ENCODE measurements at places on chromosomes 2 and 18.
A peak's percentile ranks its signal among the peaks of the same experiment; 100 is the strongest.

DNA sequence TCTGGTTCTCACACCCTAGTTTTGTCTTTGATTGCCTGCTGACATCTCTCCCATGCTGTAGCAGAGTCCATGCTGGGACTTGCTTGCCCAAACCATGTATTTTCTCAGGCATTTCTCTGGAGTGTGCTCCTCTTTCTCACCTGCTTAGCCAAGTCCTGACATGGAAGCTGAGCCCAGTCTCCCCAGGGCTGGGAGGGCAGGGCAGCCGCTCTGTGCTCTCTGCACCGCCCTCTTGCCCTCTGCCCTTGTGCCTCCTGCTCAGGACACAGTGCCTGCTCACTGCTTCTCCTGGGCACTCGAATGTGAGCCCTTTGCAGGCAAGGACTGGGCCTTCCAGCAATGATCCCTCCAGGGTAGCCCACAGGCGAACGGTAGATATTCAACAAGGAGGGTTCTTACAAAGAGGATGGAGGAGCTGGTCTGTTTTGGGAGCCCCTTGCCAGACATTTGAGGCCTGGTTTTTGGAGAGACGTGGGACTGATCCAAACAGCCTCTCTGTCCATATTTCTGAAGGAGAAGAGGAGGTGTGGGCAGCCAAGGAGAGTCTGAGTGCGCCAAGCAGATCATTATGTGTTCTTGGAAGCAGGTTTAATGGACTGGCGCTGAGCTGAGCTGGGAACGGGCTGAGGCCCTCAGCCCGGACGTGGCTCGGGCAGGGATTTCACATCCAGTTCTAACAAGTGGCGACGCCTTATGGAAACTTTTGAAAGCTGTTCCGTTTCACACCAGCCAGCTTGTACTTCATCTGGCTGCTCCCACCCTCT lies 4.0 kb downstream of the SLC14A2 start:
- no peak for DNase-seq

DNA sequence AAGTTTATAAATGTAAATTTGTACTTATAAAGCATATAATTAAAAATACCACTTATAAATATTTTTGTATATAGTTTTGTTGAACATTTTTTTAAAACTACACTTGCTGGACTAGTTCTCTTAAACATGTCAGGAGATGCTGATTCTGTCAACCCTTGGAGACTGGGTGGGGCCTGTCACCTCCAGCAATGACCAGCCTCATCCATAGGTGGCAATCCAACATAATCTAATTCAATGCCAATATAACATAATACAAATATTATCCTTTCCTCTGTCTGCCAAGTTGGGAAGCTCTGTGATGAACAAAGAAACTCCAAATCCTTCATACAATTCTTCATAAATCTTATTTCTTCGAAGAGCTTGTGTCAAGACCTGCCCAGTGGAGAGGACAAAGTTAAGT lies 140.4 kb downstream of the RBMS1 start:
- no peak for DNase-seq

DNA sequence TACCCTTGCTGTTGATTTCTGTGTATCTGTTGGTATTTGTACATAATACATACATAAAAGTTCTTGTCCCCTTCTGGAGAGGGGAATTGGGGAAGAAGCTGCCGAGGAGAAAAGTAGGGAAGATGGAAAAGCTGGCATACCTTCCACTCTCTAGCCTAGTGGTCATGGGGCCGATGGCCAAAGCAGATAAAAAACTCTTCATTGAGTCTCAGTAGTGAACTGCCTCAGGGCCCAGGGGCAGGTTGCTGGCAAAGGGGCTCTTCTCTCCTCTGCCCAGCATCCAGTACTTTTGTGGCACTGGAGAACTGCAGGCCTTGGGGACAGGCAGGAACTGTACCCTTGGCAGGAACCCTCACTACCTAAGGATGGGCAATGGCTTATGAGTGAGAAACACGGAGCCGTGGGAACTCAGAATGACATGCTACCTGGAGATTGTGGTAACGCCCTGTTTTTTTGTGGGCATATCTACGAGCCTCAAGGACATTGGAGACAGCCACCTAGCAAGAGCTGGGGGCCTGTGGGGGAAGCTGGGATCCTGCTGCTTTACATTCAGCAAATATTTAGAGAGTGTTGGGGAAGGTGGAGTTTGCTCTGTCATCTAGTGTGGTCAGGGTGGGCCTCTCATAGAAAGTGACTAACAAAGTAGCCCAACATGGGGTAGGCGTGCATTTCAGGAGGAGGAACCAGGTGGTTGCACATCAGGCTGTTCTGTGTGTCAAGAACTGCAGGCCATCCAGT lies 22.6 kb upstream of the ITGB6 start:
- no peak for DNase-seq

DNA sequence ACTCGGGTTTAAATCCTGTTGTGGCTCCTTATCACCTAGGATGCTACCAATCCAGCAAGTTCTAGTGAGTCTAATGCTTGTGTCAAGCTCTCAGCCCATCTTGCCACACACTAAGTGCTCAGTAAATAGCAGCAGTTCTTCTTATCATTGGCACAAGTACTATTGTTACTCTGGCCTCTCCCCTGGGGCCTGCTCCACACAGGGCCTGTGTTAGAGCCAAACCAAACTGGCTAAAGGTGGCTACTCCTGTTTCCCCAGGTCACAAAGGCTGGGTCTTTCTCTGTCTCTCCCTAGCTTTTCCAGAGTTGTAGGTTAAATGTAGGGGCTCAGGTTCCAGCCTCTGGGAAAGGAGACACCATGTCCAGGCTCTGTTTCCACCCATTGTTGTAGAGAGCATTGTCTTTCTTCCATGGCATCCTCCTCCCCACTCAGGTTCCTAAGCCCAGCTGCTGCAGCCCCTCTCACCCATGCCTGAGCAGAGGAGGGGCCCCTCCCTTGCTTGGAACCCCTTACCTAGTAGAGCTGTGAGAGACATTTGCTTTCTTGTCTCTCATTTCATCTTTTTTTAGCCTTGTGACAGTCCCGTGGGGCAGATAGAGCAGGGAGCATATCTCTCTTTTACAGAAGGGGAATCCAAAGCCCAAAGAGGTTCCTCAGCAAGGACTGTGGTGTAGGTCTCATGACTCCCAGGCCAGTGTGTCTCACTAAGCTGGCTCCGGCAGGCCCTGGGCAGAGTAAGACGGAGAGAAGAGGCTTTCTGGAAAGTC lies 56.4 kb upstream of the OTOF start:
- DNase-seq, result no peak

GRCh38 chr2:15092181-15092580 lies 459.7 kb downstream of the LRATD1 start:
- DNase-seq, result no peak

DNA sequence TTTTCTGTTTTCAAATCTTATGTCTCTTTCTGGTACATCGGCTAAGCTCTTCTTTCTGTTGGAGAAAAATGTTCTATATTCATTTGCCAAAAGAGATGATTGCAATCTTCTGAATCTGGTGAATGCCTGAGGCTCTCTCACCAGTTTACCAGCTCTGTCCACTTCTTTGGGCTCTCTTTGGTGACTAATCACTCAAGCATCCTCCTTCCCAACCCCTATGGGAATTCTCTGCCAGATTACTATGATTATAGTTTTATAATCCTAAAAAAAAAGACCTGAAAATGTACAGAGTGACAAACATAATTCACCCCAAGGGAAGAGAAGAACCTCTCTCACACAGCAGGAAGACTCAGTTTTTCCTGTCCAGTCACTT lies 187.3 kb downstream of the CAMKMT start:
- peak; percentile 79 for DNase-seq

DNA sequence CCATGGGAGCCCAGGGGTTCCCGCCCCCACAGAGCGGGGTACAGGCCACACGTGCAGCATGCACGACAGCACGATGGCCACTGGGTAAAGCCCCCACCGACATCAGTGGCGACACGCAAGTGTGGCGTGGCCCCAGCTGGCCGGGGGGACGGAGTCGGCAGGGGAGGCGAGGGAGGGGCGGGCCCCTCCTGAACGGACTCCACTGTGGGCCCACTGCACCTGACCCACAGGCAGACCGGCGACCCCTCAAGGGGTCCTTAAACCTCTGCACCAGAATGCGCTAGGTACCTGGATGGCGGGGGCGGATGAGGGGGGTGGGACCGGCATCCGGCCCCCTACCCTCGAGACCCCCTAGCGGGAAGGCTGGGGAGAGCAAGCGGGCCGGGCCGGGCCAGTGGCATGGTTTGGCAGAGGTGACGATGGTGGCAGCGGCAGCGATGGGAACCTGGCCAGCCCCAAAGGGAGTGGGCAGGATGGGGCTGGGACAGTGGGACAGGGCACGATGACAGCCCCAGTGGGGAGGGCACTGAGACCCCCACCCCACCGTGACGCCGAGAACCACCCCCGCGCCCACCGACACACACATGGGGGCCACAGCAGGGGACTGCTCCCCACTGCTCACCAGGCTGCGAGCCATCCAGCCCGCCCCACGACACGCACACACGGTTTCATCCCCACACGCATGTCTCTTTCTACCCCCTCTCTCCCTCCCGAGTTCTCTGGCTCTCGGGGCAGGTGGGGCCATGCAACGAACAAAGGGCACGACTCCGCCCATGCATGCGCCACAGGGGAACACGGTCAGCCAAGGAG lies 91.9 kb upstream of the ANKRD30BL start:
- no peak for DNase-seq

DNA sequence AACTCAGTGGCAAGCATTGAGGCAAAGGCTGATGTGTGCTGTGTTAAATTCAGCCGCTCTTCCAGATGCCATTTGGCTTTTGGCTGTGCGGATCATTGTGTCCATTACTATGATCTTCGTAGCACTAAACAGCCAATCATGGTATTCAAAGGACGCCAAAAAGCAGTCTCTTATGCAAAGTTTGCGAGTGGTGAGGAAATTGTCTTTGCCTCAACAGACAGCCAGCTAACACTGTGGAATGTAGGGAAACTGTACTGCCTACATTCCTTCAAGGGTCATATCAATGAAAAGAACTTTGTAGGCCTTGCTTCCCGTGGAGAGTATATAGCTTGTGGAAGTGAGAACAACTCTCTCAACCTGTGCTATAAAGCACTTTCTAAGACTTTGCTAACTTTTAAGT lies 195.5 kb upstream of the RAB12 start:
- DNase-seq, result peak; percentile 11

- DNase-seq, result no peak
Measured at GRCh38 chr18:46161703-46162396, 57.7 kb downstream of the HAUS1 start.

DNA sequence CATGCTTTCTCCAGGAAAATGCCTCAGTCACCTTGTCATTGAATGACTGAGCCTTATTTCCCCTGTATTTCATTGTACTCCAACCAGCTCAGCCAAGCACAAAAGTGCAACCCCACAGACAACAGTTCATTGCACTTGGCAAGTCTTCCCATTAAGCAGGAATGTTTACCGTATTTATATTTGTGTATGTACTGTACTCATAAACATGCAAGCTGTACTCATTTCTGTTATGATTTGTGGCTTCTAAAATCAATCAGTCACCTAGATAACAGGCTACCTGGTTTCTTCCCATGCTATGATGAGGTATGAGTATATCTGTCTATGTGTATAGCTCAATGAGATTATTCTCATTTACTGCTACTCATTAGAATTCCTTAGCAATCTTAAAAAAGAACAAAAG lies 505.5 kb upstream of the FAM98A start:
- DNase-seq, result peak; percentile 8

DNA sequence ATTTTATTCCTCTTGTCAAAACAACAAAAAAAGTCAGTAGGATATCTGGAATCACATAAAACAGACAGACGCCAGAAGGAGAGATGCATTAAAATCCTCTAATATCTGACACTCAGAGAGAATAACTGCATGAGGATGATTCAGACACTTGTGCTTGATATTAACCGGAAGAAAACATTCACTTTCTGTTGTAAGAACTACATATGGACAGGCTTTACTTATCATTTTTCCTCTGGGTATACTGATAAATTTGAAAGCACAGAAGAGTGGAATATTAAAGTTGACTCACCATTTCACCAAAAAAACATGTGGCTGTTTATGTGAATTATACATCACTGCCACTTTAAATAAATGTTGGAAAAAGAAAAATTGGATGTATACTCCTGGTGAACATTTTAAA lies 589.1 kb upstream of the CDH2 start:
- DNase-seq, result peak; percentile 73

GRCh38 chr18:69717586-69717985 lies 230.1 kb downstream of the CD226 start:
- no peak for DNase-seq

DNA sequence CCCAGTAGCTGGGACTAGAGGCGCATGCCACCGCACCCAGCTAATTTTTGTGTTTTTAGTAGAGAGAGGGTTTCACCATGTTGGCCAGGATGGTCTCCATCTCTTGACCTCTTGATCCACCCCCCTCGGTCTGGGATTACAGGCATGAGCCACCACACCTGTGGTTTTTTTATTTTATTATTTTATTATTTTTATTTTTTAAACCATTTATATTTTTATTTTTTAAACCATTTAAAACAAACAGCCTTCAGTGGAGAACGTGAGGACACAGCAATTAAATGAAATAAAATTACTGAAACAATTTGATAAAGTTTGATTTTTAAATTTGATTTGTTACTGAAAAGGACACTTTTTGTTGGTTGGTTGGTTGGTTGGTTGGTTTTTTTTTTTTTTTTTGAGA lies 181.0 kb downstream of the AGAP1 start:
- no peak for DNase-seq

DNA sequence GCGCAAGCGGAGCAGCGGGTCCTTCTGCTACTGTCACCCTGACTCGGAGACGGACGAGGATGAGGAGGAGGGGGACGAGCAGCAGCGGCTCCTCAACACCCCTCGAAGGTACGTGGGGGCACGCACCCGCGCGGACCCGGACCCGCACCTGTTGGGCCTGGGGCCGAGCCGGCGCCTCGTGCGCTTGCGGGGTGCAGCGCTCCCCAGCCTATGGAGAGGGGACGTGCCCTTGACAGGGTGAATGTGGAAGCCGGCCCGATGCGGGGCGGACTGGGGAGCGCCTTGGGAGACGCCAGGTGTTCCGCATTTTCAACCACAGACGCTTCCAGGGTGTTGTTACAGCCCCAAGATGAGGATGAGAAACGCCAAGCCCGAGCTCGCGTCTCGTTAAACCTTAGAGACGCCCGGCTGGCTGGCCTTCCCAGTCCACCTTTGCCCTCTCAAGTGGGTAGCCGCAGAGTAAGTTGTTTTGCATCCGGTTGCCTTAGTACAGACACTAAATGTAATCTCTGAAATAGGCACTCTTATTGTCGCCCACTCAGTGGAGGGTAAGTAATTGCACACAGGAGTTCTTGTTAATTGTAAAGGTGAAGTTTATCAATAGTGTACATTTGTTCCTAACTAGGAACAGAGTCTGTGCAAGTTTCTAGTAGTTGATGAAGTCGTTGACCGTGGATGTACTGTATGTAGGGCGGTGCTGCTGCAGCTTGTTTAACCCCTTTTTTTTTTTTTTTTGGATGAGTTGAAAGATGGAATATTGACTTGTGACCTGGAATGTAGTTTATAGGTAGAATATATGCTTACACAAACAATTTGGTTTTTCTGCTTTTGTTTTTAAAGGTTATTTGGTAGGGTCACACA lies 815 bp downstream of the GMCL1 start:
- DNase-seq, result peak; percentile 20

GRCh38 chr2:65326276-65326675 lies 98.6 kb downstream of the ACTR2 start:
- DNase-seq, result no peak

GRCh38 chr2:217903859-217904613 lies 98.8 kb downstream of the TNS1 start:
- DNase-seq, result peak; percentile 65

- DNase-seq, result peak; percentile 74
Measured at GRCh38 chr2:231677632-231678104, 30.7 kb upstream of the PTMA start.

- no peak for DNase-seq
Measured at GRCh38 chr2:120988700-120989511, 253.2 kb downstream of the GLI2 start.

GRCh38 chr2:113977660-113978523 lies 88.0 kb downstream of the ACTR3 start:
- DNase-seq, result peak; percentile 62
